ENCODE measurements at places on chromosomes 11 and 22. TPM values are rescaled to one million over a fixed set of nuclear protein-coding genes. Genes with fewer than 3 reads are reported as not detected.

- DNase-seq: no peak
These were observed 861 bp upstream of the LTBP3 start for GRCh38 chr11:65558930-65559509.

Gene SAMM50
- 25.1 TPM for total RNA-seq

DNA sequence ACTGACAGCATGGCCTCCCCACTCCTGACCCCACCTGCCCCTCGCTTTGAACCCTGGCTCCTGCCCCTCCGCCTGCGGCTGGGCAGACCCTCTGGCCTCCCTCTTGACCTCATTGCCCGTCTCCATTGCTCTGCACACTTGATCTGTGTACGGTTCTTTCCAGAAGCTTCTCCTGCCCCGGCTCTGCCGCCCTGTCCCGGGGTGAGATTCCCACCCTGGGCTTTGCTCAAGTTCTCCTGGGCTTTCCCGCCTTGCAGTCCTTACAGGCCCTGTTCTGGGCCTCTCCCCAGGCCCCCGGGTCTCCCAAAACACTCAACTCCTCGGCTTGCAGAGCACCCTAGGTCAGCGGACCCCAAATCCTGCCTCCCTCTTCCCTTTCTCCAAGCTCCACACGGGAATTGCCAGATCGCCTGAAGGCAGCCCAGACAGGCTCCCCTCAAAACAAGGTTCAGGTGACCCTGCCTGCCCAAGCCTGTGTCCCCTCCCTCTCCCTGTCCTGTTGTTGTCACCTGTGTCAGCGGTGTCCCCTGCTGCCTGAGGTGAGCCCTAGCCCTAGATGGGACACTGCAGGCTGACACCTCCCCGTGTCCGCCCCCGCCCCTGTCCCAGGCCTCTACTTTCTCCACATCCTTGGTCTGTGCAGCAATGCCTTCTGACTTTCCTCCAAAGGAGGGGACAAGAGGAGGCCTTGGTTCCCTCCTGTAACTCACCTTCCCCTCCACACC is 1.5 kb downstream of the GAL start:
- DNase-seq: no peak

GRCh38 chr11:67022961-67023956 is at the start of gene SYT12:
Gene SYT12 (plus strand): TSS chr11:67023134. CDS start chr11:67030145, 7,011 bp downstream.
- DNase-seq: no peak

- DNase-seq: no peak
These were observed 151.6 kb upstream of the E2F8 start for GRCh38 chr11:19392321-19392720.

DNA sequence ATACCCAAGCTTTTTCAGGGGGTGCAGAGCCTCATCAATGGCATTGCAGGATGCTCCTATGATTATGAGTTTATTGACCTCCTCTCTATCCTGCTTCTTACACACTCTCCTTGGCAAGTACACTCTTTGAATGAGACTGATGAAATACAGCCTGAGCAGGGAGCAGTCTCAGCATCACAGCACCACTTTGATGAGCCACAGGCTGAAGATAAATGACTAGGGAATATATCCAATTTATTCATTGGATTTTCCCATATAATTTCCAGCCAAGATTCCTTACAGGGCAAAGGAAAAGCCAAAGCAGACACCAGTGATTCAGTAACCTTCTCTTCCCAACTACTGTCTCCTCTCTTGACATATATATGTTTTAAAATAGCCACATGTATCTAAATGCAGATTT is 79.2 kb downstream of the CASP12 start:
- DNase-seq: no peak

Gene CSRP3
- not detected for total RNA-seq

DNA sequence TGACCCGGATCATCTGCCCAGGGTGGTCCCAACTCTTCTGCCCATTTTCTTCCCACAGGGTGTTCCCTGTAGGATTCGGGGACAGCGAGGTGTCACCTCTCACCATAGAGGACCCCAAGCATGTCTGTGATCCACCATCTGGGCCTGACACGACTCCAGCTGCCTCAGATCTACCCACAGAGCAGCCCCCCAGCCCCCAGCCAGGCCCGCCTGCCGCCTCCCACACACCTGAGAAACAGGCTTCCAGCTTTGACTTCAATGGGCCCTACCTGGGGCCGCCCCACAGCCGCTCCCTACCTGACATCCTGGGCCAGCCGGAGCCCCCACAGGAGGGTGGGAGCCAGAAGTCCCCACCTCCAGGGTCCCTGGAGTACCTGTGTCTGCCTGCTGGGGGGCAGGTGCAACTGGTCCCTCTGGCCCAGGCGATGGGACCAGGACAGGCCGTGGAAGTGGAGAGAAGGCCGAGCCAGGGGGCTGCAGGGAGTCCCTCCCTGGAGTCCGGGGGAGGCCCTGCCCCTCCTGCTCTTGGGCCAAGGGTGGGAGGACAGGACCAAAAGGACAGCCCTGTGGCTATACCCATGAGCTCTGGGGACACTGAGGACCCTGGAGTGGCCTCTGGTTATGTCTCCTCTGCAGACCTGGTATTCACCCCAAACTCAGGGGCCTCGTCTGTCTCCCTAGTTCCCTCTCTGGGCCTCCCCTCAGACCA is 24.0 kb downstream of the CSF2RB start:
- DNase-seq: no peak

DNA sequence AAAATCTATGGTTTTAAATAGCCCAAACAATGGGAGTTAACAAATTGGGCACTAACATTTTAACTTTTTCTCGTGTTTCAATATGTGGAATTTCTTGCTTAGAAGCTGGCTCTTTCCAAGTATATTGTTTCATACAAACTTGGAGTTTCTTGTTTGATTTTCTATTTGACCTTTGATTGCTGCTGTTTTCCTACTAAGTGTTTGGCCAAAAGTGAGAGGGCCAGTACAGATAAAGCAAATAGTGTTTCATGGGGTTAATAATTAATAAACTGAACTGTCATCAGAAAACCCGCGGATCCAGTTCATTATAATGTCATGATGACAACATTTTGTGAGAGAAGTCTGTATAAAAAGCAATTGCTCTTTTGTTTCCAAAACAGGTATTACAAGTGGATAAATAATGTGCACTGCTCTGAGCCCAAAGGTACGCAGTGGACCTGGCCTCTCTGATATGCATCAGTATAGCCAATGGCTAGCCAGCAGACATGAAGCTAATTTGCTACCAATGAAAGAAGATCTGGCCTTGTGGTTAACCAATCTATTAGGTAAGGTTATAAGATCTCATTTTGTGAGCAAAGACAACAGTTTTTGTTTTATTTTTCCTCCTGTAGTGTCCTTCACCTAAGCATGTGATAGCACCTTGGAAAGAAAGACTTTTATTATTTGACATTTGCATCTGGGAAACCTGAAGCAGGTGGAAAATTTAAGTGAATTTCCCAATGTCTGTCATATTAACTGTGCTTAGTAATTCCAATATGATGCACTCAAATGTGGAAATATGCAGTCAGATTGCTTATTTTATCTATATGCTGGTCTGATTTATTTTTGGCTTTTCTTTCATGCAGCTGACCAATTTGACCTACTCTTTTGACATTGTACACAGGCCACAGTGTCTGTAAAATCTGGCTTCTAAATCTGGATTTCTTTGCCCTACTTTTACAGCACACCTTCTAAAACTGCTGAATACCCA is 8.3 kb downstream of the GAS2 start:
- DNase-seq: no peak

DNA sequence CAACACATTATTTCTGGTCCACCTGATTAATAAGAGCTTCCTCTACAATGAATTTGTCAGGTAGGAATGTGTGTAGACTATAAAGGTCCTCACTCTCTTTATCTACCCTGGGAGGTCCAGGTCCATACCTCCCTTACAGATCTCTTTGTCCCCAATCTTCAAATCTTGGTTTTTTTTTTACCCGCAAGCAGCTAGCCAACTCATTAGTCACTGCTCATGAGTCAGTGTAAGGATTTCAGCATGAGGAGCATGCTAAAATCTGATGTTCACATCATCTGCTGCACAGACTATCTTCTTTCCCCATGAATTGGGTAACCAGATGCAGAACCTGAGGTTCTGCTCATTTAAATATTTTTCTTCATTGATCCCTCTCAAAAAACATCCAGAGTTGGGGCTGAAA is 397.0 kb upstream of the ISX start:
- no peak for DNase-seq

DNA sequence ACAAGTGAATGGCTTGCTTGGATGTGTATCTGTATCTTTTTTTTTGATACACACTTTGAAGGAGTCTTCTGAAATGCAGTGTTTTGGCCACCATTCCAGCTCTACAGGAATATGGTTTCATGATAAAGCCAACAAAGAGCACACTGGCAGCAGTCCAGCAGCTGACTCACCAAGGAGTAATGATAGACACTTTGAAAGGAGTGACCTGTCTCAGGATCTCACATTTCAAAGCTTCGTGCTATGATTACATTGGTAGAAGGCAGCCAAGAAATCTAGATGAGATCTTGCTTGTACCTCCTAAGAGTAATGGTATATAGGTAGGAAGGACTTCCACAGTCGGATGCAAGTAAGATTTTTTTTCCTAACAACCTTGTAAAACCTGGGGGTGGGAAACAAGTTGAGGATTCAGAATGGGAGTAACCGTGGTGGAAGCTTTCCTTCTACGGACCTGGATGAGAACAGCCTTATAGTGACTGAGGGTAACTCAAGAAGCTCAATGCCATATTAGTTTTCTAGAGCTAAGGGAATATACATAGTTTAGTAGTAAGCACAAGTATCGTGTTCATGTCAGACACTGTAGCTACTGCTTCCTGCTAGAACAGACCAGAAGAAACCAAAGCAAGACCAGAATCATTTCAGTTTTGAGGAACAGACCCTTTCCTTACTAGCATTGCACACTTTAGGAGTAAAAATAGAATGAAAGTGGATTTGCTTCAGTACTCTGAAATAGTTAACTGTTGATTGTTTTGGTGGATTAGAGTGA is 25.0 kb downstream of the MTMR3 start:
- no peak for DNase-seq

GRCh38 chr22:37844904-37845329 is 783 bp upstream of the ANKRD54 start:
- DNase-seq: no peak

Measured in CD4-positive, CD25-positive, alpha-beta regulatory T cell (primary cell).